NCI-H774 (cell line): ENCODE measurements at places on chromosomes 1 and 21.

- no peak for DNase-seq
These were observed 185.9 kb downstream of the CACNA1E start for GRCh38 chr1:181669246-181669645.

GRCh38 chr1:33905241-33905640 is 41.4 kb downstream of the HMGB4 start:
- no peak for DNase-seq

- peak; percentile 36 for DNase-seq
These were observed 670.2 kb upstream of the CXADR start for GRCh38 chr21:16842696-16843035.

DNA sequence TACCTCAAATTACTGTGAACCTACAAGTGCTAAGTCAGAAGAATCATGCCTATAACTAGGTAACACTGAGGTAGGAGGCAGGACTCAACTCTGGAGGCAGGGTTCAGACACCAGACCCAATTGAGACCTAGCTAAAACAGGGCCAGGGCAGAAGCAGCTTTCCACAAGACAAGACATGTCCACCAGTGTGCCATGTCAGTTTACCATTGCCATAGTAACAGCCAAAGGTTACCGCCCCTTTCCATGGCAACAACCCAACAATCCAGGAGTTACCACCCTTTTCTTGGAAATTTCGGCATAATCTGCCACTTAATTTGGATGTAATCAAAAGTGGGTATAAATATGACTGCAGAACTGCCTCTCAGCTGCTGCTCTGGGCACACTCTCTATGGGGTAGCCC is 432.3 kb downstream of the DPYD start:
- DNase-seq = no peak

DNA sequence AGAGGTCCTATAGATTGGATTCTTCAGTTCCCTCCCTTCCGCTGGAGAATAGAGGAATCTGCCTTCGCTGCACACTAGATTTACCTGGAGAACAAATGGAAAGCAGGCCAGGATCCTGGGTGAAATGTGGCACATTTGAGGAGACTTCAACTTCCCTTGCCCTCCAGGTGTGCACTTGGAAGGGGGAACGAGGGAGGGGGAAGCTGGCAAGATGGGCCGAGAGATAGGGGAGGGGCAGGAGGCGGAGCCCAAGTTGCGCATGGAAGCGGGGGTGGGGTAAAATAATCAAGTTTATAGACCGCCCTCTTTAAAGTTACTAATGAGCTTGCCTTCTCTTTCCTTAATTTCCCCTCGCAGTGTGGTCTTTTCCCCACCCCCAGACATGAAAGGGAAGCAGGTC is 155.7 kb upstream of the CAMK1G start:
- no peak for DNase-seq

DNA sequence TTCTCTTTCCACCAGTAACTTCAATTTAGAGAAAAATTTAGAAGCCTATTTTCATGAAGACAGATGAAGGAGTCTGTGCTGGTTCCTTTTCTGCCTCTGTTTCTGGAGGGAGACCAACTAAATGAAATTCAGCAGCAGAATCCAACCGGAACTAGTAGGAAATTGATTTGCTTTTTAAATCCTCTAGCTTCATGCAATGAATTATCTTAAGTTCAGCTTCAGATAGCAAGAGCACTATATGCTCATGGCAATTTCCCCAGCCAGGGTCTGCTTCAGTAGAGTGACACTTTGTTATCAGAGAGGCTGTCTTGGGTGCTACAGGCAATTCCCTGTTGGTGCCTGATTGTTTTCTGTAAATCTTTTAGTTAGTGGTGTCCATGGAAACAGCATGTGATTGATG is 189.7 kb downstream of the SLC35F3 start:
- DNase-seq = no peak

DNA sequence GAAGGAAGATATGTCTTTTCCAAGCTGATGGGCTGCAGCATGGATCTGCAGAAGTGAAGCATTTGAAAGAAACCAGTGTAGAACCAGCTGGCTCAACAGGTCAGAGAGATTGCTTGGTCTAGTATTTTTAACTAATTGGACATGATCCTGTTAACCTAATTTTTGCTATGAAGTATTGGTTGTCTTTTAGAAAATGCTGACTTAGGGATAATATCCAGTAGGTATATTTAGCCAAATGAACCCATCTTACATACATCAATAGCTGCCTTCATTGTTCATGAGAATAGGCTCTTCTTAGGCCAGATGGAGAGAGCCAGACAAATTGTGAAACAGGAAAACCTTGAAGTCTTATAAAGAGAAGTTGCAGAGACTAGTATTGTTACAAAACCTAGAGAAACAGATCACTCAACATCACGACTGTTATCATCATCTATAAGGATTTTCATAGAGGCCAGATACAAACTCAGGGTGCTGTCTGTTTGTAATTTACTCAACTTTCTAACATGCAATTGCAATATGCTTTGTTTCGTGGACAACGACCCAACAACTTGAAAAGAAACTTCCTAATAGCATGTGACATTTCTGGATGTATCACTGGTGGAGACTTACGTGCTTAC is 148.2 kb downstream of the DISC1 start:
- DNase-seq = no peak

GRCh38 chr21:41325138-41325912 is 8.7 kb downstream of the FAM3B start:
- DNase-seq = no peak

- no peak for DNase-seq
These were observed 772 bp downstream of the SLC30A2 start for GRCh38 chr1:26044971-26045721.

DNA sequence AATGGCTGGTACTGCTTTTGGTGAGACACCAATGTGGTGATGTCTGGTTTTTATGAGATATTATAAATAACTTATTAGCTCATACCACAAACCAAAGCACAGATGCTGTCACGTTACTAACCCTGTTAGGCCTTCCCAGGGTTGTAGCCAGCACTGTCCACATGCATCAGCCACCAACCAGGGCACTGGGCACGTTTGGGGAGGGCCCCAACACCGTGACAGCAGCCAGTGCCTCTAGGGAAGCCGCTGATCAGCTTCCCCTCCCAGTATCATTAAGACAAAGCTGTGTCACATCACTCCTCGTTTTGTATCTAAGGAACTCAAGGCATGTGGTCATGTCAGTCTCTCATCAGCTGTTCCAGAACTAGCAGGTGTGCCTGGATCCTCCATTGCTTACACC is 13.9 kb downstream of the URB1 start:
- DNase-seq = no peak

DNA sequence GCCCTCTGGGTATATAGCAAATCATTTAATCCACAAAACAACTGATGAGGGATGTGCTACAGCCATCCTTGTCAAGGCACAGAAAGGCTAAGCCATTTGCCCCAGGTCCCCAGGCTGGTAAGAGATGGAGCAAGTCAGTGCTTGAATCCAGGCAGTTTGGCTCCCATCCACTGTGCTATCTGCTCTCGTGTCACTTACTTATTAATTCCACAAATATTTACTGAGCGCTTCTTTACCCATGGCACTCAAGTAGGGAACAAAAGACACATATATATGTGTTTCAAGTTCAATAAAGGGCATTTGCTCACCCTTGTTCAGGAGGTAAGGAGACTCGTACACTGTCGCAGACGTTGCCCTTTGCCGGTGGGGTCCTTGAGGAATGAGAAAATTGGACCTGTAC is 38.6 kb upstream of the MPZL1 start:
- no peak for DNase-seq

GRCh38 chr1:230824919-230825721 is 43.2 kb downstream of the C1orf198 start:
- DNase-seq = no peak

DNA sequence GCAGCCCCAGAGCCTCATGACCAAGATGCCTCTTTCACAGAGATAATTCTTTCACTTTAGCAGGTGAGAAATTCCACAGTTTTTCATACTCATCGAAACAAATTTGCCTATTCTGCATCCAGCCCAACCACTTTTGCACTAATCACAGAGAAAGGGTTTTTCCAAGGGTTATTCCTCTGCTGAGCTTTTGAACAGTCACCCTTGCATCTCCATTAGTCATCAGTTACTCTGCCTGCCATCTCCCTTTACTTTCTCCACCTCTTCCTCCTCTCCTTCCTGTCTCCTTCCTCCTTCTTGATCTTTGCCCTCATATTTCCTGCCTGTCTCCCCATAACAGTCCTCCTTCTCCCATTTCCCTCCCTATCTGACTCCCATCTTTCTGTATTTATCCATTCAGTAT is 43.9 kb downstream of the FH start:
- DNase-seq = no peak

GRCh38 chr1:42206164-42206563 is 41.6 kb upstream of the GUCA2A start:
- no peak for DNase-seq

- no peak for DNase-seq
These were observed 14.7 kb upstream of the POFUT2 start for GRCh38 chr21:45302082-45303061.

GRCh38 chr1:64060611-64061302 is 142.7 kb upstream of the UBE2U start:
- no peak for DNase-seq

- DNase-seq = no peak
These were observed 72.4 kb downstream of the AJAP1 start for GRCh38 chr1:4726620-4727341.

DNA sequence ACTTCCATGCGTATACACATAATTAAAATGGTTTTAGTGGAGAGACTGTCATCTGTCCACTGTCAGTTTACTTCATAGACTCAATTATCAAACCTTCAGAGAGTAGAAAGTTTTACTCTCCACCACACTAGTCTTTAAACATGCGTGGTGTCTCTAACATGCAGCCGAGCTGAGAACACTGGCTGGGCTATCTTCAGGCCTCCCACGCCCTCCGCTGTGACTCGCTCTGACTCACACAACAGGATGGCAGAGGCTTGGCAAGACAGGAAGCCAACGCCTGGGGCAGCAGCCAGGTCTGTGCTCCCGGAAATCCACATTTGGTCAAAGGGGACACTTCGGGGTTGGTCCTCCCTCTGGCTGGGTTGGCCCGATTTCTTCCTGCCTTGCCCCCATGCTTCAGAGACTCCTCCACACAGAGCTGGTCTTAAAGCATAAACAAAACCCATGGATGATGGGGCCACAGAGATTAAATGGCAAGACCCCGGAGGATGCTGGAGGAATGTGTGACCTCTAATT is 22.7 kb upstream of the IFNGR2 start:
- DNase-seq = no peak

GRCh38 chr21:44681861-44682579 is at the start of gene KRTAP12-1:
KRTAP12-1 (minus strand) TSS chr21:44682163; CDS start chr21:44682123, 40 bp downstream.
- DNase-seq = peak; percentile 4

DNA sequence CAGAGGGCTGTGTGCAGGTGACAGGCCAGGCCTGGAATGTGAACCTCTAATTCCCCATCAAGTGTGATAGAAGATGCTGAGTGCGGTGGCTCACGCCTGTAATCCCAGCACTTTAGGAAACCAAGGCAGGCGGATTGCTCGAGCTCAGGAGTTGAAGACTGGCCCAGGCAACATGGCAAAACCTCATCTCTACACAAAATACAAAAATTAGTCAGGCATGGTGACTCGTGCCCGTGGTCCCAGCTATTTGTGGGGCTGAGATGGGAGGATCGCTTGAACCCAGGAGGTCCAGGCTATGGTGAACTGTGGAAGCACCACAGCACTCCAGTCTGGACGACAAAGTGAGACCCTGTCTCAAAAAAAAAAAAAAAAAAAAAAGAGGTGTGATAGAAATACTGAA is 40.1 kb upstream of the PUM1 start:
- DNase-seq = no peak

DNA sequence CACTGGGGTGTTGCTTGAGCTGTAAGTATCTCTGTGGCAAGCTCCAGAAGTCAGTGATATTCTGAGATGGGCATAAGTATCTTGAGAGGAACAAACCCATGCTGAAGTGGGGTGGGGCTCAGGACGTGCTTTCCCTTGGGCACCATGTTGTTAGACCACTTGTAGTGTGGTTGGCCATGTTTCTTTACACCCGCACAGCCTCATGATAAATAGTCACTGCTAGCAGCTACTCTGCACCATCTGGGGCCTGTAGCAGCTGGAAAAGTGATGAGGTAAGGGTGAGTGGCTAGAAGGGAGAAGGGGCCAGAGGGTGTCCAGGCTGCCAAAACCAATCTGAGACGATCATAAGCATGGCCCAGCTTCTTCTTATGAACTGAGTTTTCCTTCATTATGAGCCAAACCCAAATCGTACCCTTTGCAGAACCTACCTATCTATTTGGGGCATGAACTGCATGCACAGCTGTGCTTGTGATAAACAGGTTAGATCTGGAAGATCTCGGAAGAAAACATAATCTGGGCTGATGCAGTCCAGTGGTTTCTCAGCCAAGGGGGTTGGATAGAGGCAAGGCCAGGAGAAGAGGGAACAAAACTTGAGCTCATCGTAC is 91.9 kb upstream of the IRF2BP2 start:
- no peak for DNase-seq

- no peak for DNase-seq
These were observed 490.9 kb downstream of the NPHP4 start for GRCh38 chr1:5501206-5501930.

GRCh38 chr1:51044834-51045233 is 57.2 kb upstream of the C1orf185 start:
- DNase-seq = no peak

DNA sequence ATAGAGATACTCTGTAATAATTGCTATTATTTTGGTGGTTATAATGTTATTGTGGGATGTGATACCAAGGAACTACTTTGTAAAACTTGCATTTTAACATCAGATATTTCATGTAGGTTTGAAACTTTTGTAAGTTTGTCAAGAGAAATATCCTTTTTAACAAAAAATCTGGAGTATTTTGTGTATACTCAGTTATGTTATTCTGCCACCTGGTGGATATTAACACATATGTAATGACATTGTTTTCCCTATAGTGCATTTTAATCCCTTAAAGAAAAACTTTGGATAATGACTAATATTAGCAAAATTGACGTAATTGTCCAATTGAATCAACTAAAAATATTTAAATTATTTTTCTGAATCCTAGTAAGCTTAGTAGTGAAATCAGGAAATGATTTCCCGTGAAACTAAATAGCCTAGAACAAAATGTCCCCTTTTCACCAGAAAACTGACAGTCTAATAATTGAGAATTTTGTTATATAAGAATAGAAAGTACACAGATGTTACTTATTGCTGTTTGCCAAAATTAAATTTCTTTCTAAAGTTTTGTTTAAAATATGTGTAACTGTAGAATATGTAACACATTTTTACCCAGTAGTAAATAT is 39.6 kb downstream of the KCTD3 start:
- DNase-seq = no peak

DNA sequence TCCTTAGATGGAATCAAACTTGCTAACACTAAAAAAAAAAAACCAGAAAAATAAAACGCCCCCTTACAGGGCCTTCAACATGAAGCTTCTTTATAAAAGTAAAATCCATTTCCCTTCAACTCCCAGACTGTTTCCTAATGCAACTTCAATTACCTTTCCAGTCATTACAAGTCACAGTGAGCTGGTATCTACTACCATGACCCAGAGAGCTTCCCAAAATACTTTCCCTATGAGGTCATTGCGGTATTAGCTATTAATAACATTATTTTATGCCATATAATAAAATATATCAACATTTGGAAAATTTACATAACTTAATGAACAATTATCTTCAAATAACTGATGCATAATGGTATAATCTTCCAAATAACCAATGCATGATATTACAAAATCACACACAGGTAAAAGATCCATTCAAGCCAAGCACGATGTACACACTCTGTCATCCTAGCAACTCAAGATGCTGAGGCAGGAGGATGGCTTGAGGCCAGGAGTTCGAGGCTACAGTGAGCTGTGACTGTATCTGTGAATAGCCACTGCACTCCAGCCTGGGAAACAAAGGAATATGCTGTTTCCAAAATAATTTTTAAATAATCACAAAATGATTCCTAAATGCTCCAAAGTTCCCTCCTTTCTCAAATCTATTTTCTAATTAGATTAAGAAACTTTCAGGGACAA is 24.1 kb downstream of the EIF4G3 start:
- DNase-seq = no peak
